ENCODE measurements at places on chromosomes 16 and 17. TPM values are rescaled to one million over a fixed set of nuclear protein-coding genes. Genes with fewer than 3 reads are reported as not detected.

The GPR179 gene
- not detected for total RNA-seq

The GDPD3 gene
- total RNA-seq, result 4.2 TPM

The CX3CL1 gene
- total RNA-seq, result 0.91 TPM

The ITGAX gene
- total RNA-seq, result not detected

The TP53TG3B gene
- total RNA-seq, result not detected

The LRRC75A gene
- total RNA-seq, result not detected

The CES5A gene
- not detected for total RNA-seq

The TEX19 gene
- not detected for total RNA-seq

The CSH1 gene
- total RNA-seq, result not detected

The PLD6 gene
- total RNA-seq, result 1.3 TPM

The ABCA3 gene
- 0.13 TPM for total RNA-seq

The AKAP1 gene
- 7.9 TPM for total RNA-seq

The ABCC6 gene
- total RNA-seq, result 0.13 TPM

The CDH11 gene
- 277 TPM for total RNA-seq

The PARD6A gene
- total RNA-seq, result 0.16 TPM

The TEX14 gene
- total RNA-seq, result under 0.01 TPM

The FMNL1 gene
- 2.3 TPM for total RNA-seq

The ABCC3 gene
- 13.9 TPM for total RNA-seq

All from epithelial cell of alveolus of lung (primary cell).